Stomach (tissue), 19 donors: ENCODE measurements at places on chromosomes 5 and 9. TPM values are rescaled to one million over a fixed set of nuclear protein-coding genes. Genes with fewer than 3 reads are reported as not detected.

GRCh38 chr5:180330810-180331646 is 22.1 kb downstream of the GFPT2 start:
- peak; percentile 31 for DNase-seq
- no peaks in the 10 kb centered on the region for H3K4me1 ChIP-seq
- peaks cover 19% of the 10 kb centered on the region for H3K27me3 ChIP-seq

DNA sequence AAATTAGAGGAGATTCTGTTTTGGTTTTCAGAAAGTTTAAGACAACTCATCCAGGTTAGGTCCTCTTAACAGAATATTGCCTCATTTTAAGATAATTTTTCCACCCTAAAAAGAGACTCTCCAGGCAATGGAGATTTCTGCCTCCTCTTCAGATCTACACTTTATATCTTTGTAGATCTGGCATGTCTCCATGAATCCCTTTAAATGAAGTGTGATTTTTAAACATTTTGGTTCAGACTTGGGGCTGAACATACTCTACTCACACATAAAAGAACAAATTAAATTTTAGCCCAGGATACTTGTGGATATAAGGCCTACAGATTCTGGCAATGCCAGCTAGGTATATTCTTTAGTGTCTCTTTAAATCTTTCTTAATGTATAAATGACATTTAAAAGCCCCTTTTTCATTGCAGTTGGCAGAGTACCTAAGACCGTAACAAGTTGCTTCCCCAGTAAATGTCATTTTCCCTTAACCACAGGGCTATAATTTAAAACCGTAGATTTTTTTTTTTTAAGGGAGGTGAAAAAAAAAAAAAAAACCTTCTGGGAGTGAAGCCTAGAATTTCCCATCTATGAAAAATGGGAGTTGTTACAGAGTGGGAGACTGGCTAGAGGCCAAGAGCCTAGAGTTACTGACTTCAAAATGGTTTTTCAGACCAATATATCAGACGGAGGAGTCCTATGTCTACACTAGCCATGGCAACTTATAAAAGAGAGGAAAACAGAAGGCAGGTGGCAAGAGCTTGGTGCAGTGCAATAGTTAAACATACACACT is 207.8 kb upstream of the TARS1 start:
- H3K27me3 ChIP-seq: no peaks in the 10 kb centered on the region
- no peaks in the 10 kb centered on the region for H3K36me3 ChIP-seq
- no peaks in the 10 kb centered on the region for H3K4me1 ChIP-seq
- DNase-seq: no peak
- H3K27ac ChIP-seq: no peak overlapping the region
- no peak overlapping the region for H3K4me3 ChIP-seq

GRCh38 chr5:133309166-133309795 is 257.5 kb downstream of the HSPA4 start:
- no peaks in the 10 kb centered on the region for H3K27me3 ChIP-seq
- no peaks in the 10 kb centered on the region for H3K4me1 ChIP-seq
- no peak for DNase-seq
- H3K36me3 ChIP-seq: no peaks in the 10 kb centered on the region
- H3K4me3 ChIP-seq: no peak overlapping the region
- H3K27ac ChIP-seq: no peak overlapping the region

DNA sequence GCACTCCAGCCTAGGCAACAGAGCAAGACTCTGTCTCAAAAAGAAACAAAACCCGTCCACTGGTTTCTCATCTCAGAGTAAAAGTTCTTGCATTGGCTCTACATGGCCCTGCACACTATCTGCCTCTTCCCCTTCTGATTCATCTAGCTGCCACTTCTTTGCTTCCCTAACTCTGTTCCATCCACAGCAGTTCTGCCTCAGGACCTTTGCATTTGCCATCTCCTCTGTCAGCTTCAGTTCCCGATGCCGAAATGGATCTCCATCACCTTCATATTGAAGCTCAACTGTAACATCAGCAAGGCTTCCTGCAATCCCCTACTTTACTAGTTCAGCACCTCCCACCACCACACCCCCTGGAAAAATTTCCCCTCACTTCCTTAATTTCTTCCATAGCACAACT is 1.2 kb upstream of the PIGO start:
- H3K27me3 ChIP-seq: no peaks in the 10 kb centered on the region
- DNase-seq: no peak
- H3K4me1 ChIP-seq: peaks cover 36% of the 10 kb centered on the region
- H3K36me3 ChIP-seq: peaks cover 52% of the 10 kb centered on the region
- H3K4me3 ChIP-seq: no peak overlapping the region

GRCh38 chr5:115776989-115777388 is 39.5 kb downstream of the CDO1 start:
- DNase-seq: no peak
- H3K27ac ChIP-seq: no peak overlapping the region
- H3K36me3 ChIP-seq: no peaks in the 10 kb centered on the region
- no peak overlapping the region for H3K4me3 ChIP-seq

GRCh38 chr5:168347368-168348083 is 56.1 kb downstream of the WWC1 start:
- no peak for DNase-seq
- no peaks in the 10 kb centered on the region for H3K27me3 ChIP-seq
- H3K4me1 ChIP-seq: peaks cover 40% of the 10 kb centered on the region
- H3K27ac ChIP-seq: peak overlapping the region; percentile 68

- no peak overlapping the region for H3K4me3 ChIP-seq
- no peaks in the 10 kb centered on the region for H3K4me1 ChIP-seq
- H3K27ac ChIP-seq: no peak overlapping the region
- no peak for DNase-seq
- H3K36me3 ChIP-seq: no peaks in the 10 kb centered on the region
Measured at GRCh38 chr9:87816036-87816435, 66.6 kb upstream of the SPATA31E1 start.

DNA sequence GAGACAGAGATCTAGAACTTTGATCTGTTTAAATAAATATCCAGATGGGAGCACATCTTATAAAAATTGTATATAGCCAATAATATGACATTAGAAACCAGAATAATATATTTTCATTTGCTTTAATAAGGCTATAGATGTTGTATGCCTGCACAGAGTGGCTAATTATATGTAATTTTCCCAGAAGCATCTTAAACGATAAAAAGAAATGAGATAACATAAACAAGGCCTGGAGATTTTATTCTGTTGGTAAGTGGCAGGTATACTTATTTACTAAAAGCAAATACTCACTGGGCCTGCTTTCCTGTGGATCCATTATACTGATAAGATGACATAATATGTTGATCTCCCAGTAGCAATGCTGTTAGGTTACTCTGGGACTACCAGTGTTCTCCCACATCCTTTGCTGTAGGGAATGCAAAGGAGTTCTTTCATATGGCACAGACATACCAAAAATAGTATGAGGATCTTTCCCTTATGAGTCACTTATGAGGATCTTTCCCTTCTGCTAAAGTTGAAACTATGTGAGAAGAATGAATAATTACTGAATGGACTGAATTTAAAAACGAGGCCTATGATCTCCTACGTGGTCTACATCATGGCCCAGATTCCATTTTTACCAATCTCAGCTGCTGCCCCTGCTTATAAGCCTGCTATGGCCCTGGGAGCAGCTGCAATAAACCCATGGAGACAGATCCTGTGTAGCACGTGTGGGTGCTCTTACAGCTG is 112.1 kb downstream of the NUDT12 start:
- no peaks in the 10 kb centered on the region for H3K36me3 ChIP-seq
- H3K4me1 ChIP-seq: no peaks in the 10 kb centered on the region
- no peak for DNase-seq
- H3K27ac ChIP-seq: no peak overlapping the region

DNA sequence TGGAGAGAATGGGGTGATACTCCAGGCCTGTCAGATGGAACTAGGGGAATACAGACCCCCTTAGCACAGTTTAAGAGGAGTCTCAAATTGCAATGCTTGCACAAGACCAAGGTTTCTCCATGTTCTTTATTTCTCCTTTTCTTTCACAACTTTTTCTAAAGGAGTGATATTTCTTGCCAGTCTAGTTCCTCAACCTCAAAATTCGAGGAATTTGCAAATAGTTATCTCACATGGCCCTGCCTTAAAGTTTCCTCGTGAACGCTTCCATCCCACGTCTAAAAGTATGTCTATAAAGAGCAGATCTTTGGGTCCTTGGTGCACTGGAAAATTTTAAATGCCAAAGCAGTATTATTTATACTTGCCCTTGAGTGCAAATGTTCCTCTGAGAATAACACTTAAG is 373.8 kb upstream of the KLF4 start:
- H3K36me3 ChIP-seq: no peaks in the 10 kb centered on the region
- no peak for DNase-seq
- no peaks in the 10 kb centered on the region for H3K27me3 ChIP-seq
- H3K4me3 ChIP-seq: no peak overlapping the region
- H3K27ac ChIP-seq: no peak overlapping the region
- no peaks in the 10 kb centered on the region for H3K4me1 ChIP-seq

DNA sequence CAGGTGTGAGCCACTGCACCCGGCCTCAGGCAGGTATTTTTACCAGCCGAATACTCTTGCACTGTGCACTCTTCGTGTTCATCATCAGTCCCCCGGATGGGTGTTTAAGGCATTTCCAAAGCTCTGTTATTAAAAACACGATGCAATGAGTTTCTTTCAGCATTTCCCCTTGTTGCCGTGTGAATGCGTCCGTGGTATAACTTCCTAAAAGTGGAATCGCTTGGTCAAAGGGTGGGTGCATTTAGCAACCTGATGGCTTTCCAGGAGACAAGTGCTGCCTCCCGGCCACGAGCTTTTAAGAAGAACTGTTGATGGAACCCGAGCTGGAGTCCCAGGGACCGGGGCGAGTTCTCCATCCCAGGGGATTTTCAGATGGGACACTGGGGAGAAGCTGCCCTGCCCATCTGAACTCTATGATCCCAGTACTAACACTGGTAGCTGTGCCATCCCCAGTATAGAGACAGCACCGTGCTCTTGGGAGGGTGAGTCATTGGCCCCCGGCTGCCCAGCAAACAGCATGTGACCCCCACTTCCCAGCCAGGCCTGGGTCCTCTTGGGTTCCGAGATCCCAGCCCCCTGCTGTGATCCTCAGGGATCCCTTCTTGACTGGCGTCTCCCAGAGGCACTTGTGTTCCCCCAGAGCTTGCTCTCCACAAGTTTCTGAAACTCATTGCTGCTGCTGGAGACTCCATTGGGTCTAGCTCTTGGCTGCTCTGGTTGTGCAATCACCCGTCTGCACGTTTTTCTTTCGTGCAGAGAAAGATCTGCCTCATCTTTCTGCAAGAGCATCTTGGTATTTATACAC is 169.5 kb upstream of the IER5L start:
- no peak for DNase-seq
- H3K4me3 ChIP-seq: no peak overlapping the region
- peaks cover 14% of the 10 kb centered on the region for H3K4me1 ChIP-seq
- H3K36me3 ChIP-seq: no peaks in the 10 kb centered on the region

- no peak overlapping the region for H3K27ac ChIP-seq
- DNase-seq: no peak
- H3K4me3 ChIP-seq: no peak overlapping the region
- H3K36me3 ChIP-seq: no peaks in the 10 kb centered on the region
Measured at GRCh38 chr9:118529624-118530214, 825.5 kb downstream of the TLR4 start.

- H3K27me3 ChIP-seq: no peaks in the 10 kb centered on the region
- no peak overlapping the region for H3K27ac ChIP-seq
- H3K36me3 ChIP-seq: no peaks in the 10 kb centered on the region
- DNase-seq: no peak
Measured at GRCh38 chr9:37385286-37385685, 37.2 kb upstream of the GRHPR start.

GRCh38 chr9:108271236-108271635 is 584.5 kb downstream of the ACTL7B start:
- H3K4me1 ChIP-seq: peaks cover 28% of the 10 kb centered on the region
- H3K4me3 ChIP-seq: no peak overlapping the region
- H3K36me3 ChIP-seq: no peaks in the 10 kb centered on the region
- H3K27ac ChIP-seq: peak overlapping the region; percentile 82
- peak; percentile 20 for DNase-seq

The PCDHA9 gene
- total RNA-seq: not detected

The ADRA1B gene
- 0.45 TPM for total RNA-seq

The LCN15 gene
- total RNA-seq: not detected

The SHISAL2B gene
- total RNA-seq: not detected

The GRIN1 gene
- not detected for total RNA-seq

The IL5 gene
- not detected for total RNA-seq

The LHX2 gene
- total RNA-seq: not detected

The PTGES gene
- total RNA-seq: not detected

The FCN1 gene
- total RNA-seq: not detected
